ENCODE measurements at places on chromosomes 4 and X.

DNA sequence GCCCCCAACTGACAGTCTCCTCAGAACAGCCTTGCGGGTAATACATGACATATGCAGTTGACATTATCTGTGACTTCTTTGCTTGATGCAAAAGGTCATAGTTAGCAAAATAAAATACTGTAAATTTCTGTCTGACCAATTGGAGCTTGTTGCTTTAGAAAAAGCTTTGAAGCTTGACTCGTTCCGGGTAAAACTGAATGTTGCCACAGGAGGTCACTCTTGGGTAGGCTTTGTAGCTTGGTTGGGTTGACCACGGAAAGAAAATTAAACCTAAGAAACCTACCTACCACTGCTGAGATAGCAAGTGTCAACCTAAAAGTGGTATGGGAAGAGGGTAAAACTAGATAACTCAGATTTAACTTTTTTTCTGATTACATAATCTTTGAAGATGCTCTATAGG lies 23.2 kb downstream of the PRPS2 start:
- DNase-seq = peak; percentile 61

- no peak for DNase-seq
Measured at GRCh38 chr4:135382280-135382959, 1180.8 kb upstream of the PABPC4L start.

DNA sequence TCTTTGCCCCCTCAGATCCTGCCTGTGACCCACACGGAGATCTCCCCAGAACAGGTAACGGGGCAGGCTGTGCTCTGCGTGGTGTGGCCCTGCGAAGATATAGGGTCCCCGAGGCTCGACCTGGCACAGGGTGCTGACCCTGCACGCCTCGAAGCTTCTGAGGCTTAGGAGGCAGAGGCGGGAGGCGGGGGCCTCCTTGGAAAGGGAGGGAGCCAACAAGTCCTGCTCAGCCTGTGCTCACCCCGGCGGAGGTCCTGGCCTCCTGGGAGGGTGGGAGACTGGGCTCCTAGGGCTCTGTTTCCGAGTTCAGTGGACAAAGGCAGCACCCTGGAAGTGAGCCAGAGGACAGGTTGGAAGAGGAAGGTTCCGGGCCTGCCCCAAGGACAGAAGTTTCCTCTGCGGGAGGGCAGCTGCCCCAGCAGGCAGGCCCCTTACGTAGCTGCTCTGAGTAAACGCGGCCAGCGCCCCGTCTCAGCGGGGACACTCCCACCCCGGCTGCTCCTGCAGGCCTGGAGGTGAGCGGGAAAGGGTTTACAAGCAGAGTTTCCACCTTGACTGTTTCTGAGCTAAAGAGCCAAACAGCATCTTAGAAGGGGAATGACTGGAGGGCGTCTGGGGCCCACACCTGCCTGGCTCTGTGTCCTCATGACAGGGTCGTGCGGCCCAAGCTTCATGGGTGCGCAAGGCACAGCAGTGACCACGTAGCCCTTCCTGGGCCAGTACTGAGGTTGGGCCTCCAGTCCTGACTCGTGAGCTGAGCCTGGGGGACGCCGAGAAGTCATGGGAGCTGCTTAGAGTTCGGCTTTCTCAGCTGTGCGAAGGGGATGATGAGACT lies 16.1 kb downstream of the TMEM175 start:
- DNase-seq = no peak

DNA sequence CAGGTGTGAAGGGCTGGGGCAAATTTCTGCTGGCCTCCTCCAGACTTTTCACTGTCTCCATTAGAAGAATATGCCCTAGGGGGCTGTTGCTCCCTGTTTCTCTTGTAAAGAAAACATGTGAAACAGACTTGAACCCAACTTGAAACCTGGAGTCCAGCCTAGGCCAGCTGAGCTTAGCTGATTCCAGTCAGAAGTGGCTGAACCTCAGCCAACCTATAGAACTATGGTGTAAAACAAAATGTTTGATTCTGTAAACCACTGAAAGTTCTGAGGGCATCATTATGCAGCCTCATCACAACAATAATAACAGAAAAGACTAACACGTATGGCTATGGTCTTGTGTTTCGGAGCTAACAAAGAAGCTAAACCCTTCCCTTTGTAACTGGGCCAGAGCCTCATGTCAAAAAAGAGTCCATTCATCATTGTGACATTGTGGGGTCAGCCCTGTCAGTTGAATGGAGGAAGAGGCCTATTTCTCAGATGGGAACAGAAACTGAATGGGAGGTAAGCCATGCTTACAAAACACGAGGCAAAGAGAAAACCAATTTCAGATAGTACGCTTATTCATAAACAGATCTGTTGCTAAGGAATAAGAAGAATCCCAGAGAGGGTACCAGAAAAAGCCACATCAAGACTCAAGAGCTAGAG lies 34.1 kb downstream of the SETD7 start:
- no peak for DNase-seq

GRCh38 chrX:8607326-8607725 lies 124.6 kb downstream of the ANOS1 start:
- DNase-seq = no peak

DNA sequence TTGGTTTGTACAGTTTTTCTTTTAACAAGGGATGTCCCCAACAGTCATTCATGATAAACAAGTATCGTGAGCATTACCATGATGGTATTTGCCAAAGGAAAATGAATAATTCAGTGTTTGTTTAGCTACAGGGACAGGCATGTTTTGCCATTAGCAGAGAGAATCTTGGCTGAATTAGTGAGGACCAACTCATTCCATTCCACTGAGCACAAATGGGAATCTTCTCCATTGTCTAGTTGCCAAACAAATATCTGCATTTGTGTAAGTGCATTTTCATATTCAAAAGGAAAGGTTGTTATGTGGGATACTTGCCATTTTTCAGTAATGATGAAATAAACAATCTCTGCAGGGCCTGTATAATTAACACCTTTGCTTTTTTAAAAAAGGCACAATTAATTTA lies 1762.6 kb downstream of the RPA4 start:
- no peak for DNase-seq
